ENCODE measurements at places on chromosomes 6 and 20. TPM values are rescaled to one million over a fixed set of nuclear protein-coding genes. Genes with fewer than 3 reads are reported as not detected.

SERINC1 gene
- 138 TPM for total RNA-seq

TFAP2C gene
- 1.9 TPM for total RNA-seq

LTB gene
- total RNA-seq, result not detected

RFX6 gene
- total RNA-seq, result not detected

SNAP91 gene
- total RNA-seq, result not detected

GPX5 gene
- not detected for total RNA-seq

NCOA5 gene
- 40.3 TPM for total RNA-seq

Measured in A172 (cell line).